ENCODE measurements at places on chromosomes 5 and 9. TPM values are rescaled to one million over a fixed set of nuclear protein-coding genes. Genes with fewer than 3 reads are reported as not detected.

RASGEF1C gene
- total RNA-seq = 3.0 TPM

OTULINL gene
- total RNA-seq = 27.7 TPM

ANKRD31 gene
- total RNA-seq = not detected

CBY3 gene
- total RNA-seq = not detected

SMIM32 gene
- 21.6 TPM for total RNA-seq

FCN2 gene
- not detected for total RNA-seq

DNAH5 gene
- 0.79 TPM for total RNA-seq

CDKN2B gene
- 36.8 TPM for total RNA-seq

RAB3C gene
- total RNA-seq = 0.55 TPM

BRINP1 gene
- not detected for total RNA-seq

SPINK5 gene
- total RNA-seq = 7.1 TPM

GZMA gene
- not detected for total RNA-seq

Data from transverse colon (tissue), 4 donors.